ENCODE measurements at places on chromosomes 13 and 19.

GRCh38 chr13:71068041-71068440 lies 799.0 kb downstream of the DACH1 start:
- DNase-seq = no peak

GRCh38 chr13:22017226-22017625 lies 346.4 kb downstream of the FGF9 start:
- no peak for DNase-seq

DNA sequence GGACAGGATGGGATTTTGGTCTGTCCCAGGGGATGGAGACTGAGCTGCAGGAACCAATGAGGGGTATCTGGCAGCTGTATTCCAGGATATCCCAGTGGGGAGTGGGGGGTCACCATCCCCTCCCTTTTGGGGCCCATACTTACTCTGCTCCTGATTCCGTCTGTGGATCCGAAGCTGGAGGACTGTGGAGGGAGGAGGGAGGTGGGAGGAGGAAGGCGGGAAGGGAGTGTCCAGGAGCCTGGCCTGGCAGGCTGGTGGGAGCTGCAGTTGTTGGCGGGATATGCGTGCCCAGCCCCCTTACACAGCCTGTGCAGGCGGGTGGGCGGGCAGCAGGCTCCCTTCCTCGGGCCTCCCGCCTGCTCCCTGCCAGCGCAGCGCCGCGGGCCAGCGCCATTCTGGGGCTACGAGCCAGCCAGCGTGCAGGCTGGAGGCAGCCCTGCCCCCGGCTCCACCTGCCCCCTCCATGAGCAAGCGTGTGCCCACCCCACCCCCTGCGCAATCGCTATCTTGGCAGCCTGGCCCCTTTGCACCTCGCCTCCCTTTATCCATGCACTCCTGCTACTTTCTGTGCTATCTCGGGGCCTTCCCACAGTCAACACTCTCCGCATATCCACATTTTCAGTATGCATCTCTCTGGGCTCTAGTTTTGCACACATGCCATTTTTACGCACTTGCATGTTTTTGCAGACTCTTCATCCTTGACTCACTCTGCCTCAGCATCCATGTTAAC lies 2.8 kb downstream of the MAMSTR start:
- peak; percentile 24 for DNase-seq

- DNase-seq = no peak
These were observed 72.4 kb upstream of the RGCC start for GRCh38 chr13:41384749-41385503.

GRCh38 chr13:50993934-50994333 lies 84.3 kb downstream of the RNASEH2B start:
- DNase-seq = peak; percentile 24

GRCh38 chr19:28297036-28297435 lies 915.9 kb downstream of the UQCRFS1 start:
- DNase-seq = no peak

- no peak for DNase-seq
These were observed 29.9 kb downstream of the UCHL3 start for GRCh38 chr13:75579529-75579928.

DNA sequence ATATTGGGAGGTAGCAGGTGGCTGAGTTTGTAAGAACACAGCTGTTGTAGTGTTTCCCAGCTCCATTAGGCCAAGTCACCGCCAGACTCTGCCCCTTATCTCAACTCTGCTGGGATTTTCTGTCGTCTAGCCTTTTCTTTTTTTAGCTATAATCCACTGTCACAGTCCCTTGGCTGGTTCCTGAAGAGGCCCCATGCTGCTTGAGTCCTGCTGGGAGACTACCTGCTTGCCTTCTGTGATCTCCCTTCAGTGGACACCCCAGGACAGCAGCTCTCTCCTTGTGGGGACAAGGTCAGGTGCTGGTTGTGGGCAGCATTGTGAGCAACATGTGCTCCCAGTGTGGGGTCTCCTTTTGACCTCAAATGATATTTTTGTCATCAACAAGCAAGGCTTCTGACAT lies 195.0 kb upstream of the ATXN8OS start:
- no peak for DNase-seq

- DNase-seq = no peak
These were observed 131.0 kb downstream of the KLF5 start for GRCh38 chr13:73189776-73190175.

DNA sequence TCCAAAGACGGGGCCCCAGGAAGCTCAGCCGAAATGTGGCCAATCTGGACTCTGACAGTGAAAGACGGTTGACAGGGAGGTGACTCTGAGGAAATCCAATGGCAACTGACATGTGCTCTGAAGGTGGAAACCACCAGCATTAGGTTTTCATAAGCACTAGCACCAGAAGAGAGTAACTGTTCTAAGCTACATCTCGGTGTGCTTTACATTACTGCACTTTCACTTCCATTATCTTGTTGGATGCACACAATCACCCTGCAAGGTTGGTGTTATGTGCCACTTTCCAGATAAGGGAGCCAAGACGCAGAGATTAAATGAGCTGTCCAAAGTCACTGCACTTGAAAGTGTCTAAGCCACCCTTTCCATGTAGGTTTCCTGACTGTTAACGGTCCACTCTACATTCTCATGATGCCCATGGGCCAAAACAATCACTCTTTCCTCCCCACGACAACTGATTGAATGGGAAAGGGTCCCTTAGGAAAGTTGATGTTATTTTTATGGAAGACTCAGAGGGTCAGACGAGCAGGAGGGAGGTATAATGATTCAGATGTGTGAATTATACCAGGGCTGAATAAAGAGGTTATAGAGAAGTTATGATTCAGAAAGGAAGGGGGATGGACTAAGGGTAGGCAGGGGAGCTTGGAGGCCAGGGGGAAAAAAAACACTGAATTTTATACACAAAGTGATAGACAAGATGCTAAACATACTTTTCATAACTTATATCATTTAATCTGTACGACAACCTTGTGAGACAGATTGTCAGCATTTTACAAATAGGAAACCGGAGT lies 52.8 kb downstream of the RUBCNL start:
- DNase-seq = no peak

GRCh38 chr19:7699003-7699402 lies 2.9 kb downstream of the FCER2 start:
- DNase-seq = no peak

GRCh38 chr13:51453207-51453958 lies 547 bp upstream of the INTS6 start:
- DNase-seq = no peak

- no peak for DNase-seq
These were observed 3.2 kb upstream of the ISYNA1 start for GRCh38 chr19:18440936-18441803.

DNA sequence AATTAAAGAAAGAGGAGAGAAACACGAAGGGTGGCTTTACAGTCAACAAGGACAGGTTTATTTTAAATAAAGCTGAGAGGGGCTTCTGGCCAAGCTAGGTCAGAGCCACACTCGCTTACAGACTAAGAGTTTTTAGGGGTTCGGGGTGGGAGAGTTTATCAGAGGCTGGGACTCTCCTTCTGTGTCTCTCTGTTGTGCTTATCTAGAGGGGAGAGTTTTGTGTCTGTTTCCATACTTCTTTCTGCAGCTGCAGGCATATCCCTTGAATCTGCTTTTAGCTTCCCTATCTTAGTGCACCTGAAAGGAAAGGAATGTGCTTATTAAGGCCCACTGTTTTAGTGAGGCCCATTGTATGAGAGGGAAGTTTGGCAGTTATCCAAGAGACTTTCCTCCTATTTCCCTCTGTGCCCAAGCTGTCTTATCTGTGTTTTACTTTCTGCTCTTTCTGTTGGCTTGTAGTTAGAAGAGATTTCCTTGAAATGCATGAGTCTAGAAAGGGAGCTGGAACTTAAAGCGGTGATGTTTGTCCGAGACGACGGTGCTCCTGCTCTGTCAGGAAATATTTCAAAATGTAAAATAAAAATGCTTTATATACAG lies 275.3 kb downstream of the KCTD12 start:
- no peak for DNase-seq

DNA sequence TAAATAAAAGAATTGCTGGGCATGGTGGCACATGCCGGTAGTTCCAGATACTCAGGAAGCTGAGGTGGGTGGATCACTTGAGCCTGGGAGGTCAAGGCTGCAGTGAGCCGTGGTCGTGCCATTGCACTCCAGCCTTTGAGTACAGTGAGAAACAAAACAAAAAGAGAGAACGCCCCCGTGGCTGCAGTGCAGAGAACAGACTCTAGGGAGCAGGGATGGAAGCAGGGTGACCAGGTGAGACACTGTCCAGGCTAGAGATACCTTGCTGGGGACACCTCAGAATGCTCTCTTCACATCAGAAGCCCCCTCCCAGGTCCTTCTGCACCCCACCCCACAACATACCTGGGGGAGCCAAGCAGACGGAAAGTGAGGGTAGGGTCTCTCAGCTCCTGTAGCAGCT lies 24.8 kb downstream of the MAP4K1 start:
- no peak for DNase-seq

DNA sequence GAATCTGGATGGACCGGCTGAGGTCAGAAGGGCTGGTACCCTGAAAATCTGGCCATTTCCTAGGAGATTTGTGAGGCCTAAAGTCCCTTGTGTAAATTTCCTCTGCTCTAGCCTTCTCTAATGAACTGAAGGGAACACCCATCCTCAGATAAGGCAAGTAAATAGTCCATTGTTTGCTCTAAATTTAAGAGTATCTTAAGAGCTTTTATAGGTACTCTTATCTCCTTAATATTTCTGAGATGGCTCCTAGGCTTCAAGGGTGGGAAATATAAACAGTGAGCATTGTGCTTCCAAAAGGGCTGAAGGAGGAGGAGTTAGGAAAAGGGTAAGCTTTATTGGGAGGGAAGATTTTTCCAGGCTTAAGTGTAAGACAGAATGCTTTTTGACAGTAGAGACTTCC lies 148.7 kb upstream of the EDNRB start:
- no peak for DNase-seq

GRCh38 chr13:69194130-69194529 lies 913.5 kb upstream of the ATXN8OS start:
- DNase-seq = no peak

GRCh38 chr13:25840931-25841330 lies 210.9 kb downstream of the SHISA2 start:
- DNase-seq = no peak

- DNase-seq = no peak
These were observed 730 bp downstream of the NRTN start for GRCh38 chr19:5805462-5806132.

GRCh38 chr19:5742051-5742450 lies 21.6 kb downstream of the CATSPERD start:
- no peak for DNase-seq

Measured in SK-N-MC (cell line).